ENCODE measurements at places on chromosomes 4 and X.

DNA sequence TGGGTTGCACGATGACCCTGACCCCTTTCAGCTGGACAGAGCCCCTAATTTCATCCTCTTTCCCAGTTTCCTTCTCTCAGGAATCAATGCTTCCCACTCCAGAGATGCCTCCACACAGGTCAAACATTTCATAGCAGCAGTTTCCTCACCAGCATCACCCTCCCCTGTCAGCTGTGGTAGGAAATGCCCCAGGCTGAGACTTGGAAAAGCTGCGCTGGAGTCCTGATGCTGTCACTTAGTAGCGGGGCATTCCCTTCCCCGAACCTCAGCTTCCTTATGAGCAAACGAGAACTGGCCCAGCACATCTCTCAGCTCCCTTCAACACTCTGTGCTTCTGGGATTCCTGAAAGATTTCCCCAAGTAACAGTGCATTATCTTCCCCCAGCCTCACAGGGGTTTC is 2.7 kb downstream of the GJB1 start:
- DNase-seq, result no peak

GRCh38 chr4:102625232-102625930 is 124.2 kb downstream of the NFKB1 start:
- no peak for DNase-seq

DNA sequence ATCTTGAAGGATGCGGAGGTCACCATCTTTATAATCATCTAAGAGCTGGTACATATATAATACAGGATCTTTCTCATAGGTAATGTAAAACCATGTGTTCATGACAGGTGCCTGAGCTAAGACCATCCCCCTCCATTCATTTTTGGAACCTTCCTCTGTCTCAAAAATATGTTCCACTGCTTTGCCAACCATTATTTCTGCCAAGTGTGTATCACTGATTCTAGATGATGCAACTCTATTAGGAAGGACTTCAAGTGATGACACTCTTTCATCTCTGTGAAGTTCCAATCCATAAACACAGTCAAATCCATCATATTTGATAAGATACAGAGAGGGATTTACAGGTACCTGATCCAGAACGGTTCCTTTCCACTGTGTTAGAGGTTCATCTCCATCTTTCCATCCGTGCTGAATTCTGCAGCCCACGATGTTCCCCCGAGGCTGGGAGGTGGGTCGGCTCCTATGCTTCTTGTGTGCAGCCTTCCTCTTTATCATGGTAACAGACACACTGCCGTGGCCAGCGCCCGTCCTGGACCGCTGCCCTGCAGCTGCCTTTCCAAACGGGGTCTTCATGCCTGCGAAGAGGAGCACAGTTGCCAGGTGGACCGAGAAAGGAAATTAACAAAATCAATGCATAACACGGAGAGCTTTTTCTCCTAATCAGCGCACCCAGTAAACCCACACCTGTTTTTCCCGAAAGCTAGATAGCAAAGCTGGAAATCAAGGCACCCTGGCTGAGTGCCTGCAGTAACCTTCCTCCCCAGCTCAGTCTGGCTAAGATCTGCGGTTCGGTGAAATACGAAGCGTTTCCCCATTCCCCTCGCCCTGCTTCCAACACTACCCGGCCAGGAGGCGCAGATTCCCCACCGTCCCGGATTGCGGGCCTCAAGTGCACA is 718 bp downstream of the SPIN3 start:
- DNase-seq, result no peak

- DNase-seq, result no peak
These were observed 17.8 kb upstream of the TENM3 start for GRCh38 chr4:182225257-182225852.

- DNase-seq, result no peak
These were observed 231.0 kb downstream of the PRDM5 start for GRCh38 chr4:120691536-120691935.

GRCh38 chr4:83232082-83232481 is 52.5 kb downstream of the COQ2 start:
- no peak for DNase-seq

DNA sequence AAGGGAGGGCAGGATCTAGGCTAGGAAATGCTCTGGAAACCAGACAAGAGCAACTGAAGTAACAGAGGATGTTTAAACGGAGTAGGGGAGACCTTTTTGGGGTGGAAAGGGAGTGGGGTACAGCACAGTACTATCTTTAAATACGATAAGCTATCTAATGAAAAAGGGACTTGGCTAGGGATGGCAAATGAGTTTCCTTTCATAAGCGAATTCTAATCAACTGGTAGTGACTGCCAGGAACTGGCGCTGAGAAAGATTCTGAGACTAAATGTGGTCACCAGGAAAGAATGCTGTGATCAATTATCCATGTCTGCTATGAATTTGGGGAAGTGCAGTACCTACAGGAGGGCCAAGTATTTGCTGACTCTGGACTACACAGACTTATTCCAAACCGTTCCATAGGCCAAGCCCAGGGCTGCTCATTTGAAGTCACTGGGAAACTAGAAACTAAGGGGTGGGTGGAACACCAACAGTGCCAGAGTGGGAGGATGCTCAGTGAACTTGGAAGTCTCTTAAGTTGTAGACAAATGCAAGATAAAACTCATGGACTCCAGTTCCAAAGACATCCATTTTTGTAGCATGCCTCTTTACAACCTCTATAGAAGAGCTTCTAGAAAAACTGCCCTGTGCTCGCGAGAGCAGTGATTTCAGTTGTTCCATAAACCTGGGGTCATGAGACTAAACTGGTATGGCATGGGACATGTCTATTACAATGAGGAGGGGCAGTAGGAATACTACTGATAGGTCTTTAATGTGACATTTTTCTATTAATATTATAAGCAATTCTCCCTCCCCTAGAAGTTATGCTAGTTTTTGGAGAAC is 2.0 kb downstream of the TRAPPC2 start:
- DNase-seq, result no peak

- no peak for DNase-seq
These were observed 168.9 kb downstream of the HS3ST1 start for GRCh38 chr4:11259837-11260236.

GRCh38 chr4:128468123-128468989 is 180.7 kb upstream of the PGRMC2 start:
- DNase-seq, result peak; percentile 77

DNA sequence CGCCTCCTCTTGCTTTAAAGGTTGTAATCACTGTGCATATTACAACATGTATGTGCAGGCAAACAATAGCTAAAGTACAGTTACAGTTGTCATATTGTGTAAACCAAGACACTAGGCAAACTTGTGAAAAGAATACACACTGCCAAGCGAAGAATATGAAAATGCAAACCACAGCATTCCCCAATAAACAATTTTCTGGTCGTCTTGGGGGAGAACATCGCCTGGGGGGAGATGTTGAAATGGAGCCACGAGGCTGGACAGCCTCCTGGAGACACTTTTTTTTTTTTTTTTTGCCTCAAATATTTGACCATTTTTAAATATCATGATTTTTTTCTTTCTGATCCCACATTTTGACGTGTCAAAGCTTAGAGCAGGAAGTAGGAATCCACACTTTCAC is 51.7 kb upstream of the PDLIM3 start:
- no peak for DNase-seq

DNA sequence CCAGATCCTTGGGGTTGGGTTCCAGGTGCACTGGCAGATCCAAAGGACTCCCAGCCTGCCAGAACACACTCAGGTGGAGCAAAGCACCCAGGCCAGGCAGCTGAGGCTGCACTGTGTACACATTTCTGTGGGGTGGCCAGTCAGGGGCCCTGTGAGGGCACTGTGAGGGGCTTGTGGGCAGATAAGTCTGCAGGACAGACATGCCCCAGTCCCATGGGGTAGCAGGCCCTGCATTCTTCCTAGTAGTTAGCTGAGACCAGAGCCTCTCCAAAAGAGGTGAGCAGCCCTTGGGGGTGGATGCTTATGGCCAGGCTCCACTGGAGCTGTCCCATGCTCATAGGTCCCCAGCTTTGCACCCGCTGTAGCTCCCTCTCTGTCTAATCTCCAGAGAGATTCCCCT is 7.6 kb downstream of the ETDB start:
- no peak for DNase-seq

GRCh38 chr4:8289956-8290700 is 20.6 kb downstream of the HTRA3 start:
- no peak for DNase-seq

- DNase-seq, result peak; percentile 12
These were observed 3.1 kb upstream of the P2RY4 start for GRCh38 chrX:70262952-70263567.

GRCh38 chr4:16386711-16387320 is 160.5 kb upstream of the TAPT1 start:
- DNase-seq, result no peak

DNA sequence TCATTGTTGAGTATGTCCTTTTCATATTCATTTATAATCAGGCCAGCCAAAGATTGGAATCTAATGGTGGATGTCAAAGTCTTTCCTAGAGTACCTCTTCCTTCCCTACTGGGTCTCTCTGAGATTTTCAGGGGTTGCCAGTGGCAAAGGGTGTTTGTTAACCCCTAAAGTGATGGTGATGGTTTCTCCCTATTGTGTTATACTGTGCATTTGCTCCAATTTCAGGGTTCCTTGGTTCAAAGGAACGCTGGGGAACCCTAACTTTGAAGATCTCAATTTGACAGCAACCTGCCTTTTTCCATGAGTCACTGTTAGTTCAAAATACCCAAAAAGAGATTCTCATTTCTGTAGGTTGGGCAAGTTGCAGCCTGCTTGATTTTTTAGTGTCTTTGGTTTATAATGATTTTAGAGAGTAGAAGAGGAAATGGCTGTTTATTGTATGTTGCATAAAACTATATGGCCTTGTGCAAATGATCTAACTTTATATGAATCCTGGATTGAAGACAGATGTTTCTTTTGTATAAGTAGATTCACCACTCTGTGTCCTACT is 23.0 kb downstream of the GAB1 start:
- no peak for DNase-seq

DNA sequence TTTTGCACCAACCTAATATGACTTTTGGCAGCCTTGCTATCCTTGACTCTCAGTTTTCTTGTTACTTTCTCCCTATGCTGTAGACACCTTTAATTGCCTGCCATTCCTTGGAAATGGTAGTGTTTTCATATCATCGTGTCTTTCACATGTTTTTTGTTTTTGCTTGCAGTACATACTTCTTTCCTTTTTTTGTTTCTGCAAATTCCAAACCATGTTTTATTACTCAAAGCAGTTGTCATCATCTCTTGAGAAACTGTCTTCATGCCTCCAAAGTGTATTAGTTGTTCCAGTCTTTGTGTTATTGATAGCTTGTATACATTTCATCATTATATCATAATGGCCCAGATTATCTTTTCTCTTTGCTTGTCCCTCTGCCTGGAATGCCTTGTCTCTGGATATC is 57.1 kb downstream of the PDLIM5 start:
- DNase-seq, result no peak

DNA sequence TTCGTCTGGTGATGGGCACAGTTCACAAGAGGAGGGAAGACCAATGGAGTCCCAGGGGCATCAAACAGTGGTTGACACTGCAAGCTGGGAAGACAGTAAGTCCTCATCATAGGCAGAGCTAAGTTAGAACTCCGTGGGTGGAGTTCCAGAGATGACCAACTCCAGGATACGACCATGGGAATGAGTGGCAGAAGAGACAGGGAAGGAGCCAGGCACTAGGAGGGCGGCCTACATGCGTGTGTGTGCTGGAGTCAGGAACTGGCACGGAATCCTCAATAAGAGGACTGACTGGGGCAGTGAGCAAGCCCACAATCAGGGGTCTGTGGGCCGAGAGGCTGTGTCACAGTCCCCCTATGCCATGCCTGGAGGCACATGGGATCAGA is 30.4 kb upstream of the IRAK1 start:
- no peak for DNase-seq

- DNase-seq, result no peak
These were observed 116.7 kb downstream of the SPCS3 start for GRCh38 chr4:176436293-176436973.

GRCh38 chrX:134622813-134623185 is 35.5 kb downstream of the PLAC1 start:
- no peak for DNase-seq

DNA sequence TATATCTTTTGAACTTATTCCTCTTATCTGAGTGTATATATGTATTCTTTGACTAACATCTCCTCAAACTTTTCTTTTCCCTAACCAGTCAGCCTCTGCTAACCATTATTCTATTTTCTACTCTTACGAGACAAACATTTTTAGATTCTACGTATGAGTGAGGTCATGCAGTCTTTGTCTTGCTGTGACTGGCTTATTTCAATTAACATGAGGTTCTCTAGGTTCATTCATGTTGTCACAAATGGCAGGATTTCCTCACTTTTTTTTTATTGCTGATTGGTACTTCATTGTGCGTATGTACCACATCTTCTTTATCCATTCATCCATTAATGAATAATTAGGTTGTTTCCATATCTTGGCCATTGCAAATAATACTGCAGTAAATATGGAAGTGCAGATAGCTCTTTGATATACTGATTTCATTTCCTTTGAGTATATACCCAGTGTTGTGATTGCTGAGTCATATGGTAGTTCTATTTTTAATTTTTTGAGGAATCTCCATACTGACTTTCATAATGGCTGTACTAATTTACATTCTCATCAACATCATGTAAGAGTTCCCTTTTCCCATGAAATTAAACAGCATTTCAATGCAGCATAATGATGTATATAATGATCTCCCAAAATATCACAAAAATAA is 80.1 kb downstream of the HS3ST1 start:
- DNase-seq, result no peak

- DNase-seq, result no peak
These were observed 83.0 kb upstream of the CLDN34 start for GRCh38 chrX:9884031-9884779.

- DNase-seq, result no peak
These were observed 502.3 kb upstream of the DIAPH2 start for GRCh38 chrX:96182366-96182765.

GRCh38 chrX:44735498-44735897 is 108.3 kb upstream of the DUSP21 start:
- no peak for DNase-seq

DNA sequence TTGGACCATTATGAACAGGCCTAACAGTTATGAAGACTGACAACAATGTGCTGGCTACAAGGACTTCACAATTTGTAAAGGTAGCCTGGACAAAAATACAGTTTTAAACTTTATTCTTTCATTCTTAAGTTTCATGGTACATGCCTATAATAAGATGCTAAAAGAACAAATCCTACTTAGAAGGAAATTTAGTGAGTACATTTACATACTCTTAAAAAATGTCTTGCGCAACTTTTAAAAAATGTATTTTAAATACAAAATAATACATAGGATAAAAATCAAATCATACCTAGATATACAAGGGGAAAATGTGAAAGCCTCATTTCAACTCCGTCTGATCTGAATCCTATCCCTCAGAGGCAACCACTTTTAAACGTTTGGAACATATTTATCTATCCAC is 200.7 kb upstream of the SPIN4 start:
- no peak for DNase-seq

DNA sequence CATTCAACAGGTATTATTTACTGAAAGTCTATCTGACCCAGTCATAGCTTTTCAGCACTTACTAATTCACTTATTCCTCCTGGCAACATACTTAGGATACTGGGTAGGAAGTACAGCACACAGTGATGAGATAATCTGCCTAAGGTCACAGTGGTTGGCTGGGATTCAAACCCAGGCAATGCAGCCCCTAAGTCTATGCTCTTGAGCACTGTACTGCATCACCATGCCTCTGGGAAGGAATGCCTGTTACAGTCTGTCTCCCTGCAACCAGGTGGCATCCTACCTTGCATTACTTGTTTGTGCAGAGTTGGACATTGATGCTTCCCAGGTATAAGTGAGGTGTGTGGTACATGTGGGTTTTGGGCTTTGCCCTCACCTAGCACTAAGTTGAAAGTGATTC is 21.5 kb upstream of the LRAT start:
- DNase-seq, result no peak

- DNase-seq, result no peak
These were observed 46.5 kb upstream of the SOD3 start for GRCh38 chr4:24748758-24749350.

GRCh38 chr4:116585246-116585645 is 500.1 kb downstream of the TRAM1L1 start:
- no peak for DNase-seq
